ENCODE measurements at places on chromosomes 6 and 20.

GRCh38 chr6:75376347-75377024 lies 91.9 kb upstream of the TMEM30A start:
- no peak for DNase-seq

DNA sequence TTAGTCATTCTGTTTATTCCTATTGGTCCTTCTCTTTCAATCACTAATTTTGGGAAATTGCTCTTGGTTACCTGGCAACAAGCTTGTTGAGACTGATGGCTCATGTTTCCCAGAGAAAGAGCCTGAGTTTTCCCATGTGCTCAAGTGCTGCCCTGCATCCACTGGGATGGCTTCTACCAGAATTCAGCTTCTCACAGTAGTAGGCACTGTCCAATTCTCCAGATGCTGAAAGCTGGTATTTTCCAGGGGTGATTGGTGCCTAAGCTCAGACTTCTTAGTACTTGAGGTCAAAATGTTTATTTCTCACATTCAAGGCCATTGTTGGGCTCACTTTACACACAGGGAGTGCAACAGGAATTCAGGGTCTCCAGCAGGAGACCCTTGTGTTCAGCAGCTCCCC lies 29.1 kb upstream of the SLC2A12 start:
- DNase-seq, result no peak

DNA sequence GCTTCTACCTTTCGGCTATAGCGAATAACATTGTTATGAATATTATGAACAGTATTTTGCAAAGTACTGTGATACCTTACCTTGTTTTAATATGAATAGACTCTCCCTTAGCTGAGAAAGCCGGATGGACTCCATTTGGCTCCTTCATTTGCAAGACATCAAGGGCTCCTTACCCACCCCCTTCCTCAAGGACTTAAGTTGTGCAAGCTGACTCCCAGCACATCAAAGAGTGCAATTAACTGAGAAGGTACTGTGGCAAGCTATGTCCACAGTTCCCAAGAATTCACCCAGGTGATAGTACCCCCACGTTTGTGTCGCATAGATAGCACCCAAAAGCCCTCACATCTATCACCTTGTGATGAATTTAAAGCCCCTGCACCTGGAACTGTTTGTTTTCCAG lies 11.2 kb downstream of the CST5 start:
- DNase-seq, result no peak

- no peak for DNase-seq
Observed at GRCh38 chr20:2289475-2289874, 6.3 kb upstream of the TGM3 start.

DNA sequence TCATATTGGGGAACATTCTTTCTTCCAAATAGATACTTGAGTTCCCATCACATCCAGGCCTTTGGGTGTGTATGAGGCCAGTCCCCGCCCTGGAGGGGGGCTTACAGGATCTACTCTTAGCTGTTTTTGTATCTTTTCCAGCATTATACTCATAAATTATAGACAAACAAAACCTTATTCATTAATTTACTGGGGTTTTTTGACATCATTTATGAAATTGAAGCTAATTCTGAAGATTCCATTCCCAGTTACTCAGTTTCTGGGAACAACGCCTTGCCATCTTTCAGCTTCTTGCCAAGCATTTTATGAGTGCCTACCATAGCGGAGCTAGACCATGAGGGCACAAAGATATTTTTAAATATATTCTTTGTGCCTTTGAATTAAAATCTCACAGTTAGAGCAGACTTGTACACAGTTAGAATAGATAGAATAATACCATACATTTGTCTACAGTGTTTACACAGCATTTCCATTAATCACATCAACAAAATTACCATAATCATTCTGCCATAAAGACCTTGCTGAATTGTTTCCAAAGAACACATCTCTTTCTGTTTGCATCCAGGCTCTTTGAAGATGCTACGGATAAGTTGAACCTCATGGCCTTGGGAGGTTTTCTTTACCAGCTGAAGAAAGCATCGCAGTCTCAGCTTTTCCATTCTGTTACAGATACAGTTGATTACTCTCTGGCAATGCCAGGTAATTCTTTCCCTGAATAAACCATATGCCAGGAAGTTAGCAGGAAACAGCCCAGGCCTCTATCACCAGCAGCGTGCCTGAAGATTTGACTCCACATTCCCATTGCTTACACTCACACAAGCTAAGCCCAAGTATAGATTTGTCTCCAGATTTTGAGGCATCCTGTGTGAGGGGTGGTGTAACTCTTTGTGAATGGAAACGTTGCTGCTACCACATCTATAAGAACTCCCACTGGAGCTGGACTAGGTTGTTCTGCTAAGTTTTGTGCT lies 75.4 kb upstream of the PBOV1 start:
- no peak for DNase-seq

DNA sequence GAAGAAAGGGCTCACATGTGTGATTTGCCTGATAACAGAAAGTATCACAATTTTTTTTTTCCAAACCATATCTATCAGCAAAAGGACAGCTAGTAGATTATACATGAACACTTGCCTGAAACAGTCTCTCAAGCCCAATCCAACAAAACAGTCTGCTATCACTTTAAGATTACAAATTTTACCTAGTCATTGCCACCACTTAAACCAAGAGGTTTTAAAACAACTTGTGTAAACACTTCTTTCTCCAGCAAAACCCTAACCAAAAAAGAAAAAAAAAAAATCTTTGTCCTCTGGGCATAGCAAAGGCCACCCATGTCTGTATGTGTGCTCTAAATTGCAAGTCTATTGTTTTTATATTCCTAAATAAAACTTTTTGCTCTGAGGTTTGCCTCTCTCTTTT lies 1568.4 kb downstream of the GRIK2 start:
- DNase-seq, result no peak

GRCh38 chr6:163828038-163828795 lies 413.7 kb downstream of the QKI start:
- DNase-seq, result no peak

DNA sequence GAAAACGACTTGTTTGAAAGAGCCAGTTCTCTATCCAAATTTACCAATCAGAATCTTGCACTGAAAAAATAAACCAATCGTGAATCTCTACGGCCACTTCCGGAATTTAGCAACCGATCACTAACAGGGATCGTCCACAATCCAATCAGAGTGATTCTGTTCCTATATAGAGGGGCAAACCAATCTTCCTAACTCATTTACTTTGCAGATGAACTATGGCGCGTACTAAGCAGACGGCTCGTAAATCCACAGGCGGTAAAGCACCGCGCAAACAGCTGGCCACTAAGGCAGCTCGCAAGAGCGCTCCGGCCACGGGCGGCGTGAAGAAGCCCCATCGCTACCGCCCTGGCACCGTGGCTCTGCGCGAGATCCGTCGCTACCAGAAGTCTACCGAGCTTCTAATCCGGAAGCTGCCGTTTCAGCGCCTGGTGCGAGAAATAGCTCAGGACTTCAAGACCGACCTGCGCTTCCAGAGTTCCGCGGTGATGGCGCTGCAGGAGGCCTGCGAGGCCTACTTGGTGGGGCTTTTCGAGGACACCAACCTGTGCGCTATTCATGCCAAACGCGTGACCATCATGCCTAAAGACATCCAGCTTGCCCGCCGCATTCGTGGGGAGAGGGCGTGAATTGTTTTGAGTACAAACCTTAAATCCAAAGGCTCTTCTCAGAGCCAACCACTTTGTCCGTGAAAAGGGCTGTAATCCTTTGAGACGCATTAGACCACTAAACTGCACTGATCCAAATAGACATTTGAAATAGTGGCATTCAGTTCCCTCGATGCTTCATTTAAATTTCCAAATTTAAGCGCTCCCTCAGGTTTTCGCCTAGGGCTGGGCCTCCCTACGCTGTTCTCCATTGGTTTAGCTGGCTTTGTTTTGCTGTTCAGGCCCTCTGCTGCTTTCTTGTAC lies 138.0 kb downstream of the HFE start:
- no peak for DNase-seq

DNA sequence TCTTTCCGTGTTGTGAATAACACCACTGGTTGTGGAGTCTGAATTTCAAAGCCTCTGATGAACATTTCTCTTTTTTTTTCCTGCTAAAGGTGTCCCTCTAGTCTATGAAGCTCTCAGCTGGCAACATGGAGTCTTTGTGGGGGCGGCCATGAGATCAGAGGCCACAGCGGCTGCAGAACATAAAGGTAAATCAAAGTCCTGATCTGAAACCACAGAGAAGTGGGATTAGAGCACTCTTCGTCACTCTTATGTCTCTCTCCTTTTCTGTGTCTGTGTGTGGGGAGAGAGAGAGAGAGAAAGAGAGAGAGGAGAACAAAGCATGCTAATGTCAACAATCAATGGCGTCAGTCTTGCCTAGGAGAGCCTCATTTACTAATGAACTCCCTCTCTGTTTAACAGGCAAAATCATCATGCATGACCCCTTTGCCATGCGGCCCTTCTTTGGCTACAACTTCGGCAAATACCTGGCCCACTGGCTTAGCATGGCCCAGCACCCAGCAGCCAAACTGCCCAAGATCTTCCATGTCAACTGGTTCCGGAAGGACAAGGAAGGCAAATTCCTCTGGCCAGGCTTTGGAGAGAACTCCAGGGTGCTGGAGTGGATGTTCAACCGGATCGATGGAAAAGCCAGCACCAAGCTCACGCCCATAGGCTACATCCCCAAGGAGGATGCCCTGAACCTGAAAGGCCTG lies 4.2 kb downstream of the PCK1 start:
- no peak for DNase-seq

DNA sequence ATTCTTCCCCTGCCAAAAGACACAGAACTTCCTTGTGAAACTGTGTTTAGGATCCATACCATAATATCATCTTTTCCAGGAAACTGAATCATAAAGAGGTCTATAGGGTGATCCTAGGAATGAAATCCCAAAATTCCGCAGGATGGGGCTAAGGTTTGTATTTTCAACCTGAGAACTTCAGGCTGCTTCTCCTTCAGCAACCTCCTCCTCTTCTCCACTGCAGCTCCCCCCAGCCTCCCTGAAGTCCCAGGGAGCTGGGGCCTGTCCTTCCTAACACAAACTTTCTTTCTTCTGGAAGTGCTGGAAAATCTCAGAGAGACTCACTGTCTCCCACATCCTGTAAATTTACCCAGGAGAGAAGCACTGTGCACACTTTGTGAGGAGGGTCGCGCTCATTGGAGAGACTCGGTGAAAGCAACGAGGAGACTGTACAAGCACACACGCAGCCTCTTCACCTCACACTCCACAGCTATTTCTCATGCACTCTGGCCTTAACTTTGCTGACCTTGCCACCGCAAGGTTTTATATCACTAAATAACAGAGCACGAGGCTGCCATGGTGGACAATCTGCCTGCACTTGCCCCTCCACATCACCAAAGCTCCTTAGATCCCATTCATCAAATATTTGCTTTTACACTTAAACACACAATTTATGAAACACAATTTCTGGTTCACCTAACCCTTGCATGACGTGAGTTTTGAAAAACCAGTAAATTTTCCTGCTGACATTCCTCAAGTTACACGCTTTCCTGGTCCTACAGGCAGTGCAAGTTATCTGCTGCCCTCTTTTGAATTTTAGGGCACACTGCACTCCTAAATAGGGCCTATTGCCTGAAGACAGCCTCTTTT lies 14.3 kb downstream of the ID4 start:
- no peak for DNase-seq

DNA sequence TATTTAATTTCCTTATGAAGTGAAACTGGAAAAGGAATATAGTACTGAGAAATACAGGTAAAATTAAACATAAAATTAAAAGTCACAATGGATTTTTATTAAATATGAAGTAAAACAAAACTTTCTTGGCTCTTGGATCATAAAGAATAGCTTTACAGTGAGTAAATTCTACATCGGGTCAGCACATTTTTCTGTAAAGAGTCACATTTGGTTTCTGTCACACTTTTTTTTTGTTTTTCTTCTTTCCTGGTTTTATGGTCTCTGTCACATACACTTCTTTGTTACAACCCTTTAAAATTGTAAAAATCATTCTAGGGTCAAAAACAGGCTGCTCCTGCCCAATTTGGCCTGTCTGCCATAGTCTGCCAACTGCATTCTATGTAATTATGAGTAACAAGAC lies 254.4 kb upstream of the POU3F2 start:
- no peak for DNase-seq

GRCh38 chr6:47261191-47261590 lies 48.5 kb downstream of the TNFRSF21 start:
- DNase-seq, result no peak

- no peak for DNase-seq
Observed at GRCh38 chr20:50664254-50664653, 27.1 kb downstream of the RIPOR3 start.

DNA sequence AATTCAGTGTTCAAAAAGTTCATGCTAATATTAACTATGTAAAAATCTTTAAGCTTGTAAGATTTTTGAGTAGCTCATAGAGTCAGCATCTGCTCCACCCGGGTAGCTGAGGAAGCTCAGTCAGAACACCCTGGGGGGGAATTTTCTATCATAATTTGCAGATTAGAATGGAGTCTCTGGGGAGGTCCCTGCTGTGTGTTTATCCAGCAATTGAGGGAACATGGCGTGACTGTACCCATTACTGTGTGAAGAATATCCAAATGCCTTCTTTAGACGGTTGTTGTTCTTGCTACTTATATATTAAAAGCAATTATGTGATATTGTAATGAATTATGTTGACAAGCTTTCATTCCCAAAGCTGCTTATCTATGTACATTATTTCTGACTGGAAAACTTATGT lies 64.8 kb downstream of the AIG1 start:
- no peak for DNase-seq

DNA sequence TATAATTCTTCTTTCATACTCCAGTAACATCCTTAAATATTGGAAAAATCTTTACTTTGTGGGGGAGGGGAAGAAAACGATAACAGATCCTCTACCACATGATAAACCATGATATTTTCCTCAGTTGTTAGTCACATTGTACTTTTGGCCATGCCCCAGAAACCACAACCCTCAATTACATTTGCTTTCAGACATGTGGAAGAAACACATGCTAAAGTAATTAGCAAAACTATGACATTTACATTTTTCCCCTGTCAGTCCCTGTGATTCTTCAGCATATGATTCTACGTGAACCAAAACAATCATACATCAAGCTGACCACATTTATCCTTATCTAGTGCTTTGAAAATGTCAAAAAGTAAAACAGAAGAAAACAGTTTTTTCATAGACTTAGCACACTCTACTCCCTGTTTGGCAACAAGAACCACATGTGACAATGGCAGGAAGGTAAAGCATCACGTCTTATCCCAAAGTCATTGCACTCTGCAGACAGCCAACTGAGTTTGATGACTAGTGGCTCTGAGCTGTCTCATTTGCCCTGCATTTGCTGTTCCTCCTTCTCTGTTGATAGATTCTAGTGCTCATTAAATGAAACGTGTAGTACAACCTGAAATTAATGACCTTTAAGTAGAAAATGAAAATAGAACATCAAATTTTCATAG lies 505.8 kb upstream of the MARCKS start:
- DNase-seq, result no peak

GRCh38 chr6:164692772-164693510 lies 616.5 kb downstream of the C6orf118 start:
- no peak for DNase-seq

DNA sequence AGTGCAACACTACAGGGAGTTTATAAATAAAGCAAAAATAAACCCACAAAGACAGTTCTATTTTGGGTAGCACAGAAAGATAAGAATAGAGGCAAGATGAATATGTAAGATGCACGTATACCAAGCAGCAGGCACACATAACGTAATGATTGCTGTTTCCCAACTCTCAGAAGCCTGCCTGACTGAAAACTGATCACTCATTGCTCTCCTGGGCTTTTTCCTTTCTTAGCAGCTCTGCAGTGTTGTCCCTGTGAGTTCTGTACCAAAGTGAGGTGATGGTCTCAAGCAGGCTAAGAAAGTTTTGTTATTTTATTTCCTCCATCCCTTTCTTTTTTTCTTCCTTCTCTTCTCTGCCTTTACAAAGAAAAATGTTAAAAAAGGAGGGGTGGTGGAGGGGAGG lies 522.0 kb upstream of the MAN1A1 start:
- DNase-seq, result no peak

GRCh38 chr6:2976060-2976459 lies 4.7 kb upstream of the SERPINB6 start:
- no peak for DNase-seq
